BJ (cell line): ENCODE measurements at places on chromosomes 4 and X. TPM values are rescaled to one million over a fixed set of nuclear protein-coding genes. Genes with fewer than 3 reads are reported as not detected.
A peak's percentile ranks its signal among the peaks of the same experiment; 100 is the strongest.

DNA sequence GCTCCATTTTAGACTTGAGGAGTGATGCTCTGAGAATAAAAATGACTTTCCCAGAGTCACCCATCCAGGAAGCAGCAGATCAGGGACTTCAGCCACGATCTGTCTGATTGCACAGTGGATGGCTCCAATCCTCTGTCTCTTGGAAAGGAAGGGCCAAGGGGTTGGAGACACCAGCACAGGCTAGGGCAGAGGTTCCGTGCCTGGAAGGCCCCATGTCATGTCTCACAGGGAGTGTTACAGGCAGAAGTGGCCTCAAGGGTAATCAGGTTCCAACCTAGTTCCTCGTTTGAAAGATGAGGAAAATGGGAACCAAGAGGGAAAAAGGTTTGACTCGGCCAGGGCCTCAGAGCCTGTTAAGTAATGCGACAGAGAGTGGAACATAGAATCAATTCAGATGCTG is 160.0 kb downstream of the EFNB1 start:
- no peak for DNase-seq

DNA sequence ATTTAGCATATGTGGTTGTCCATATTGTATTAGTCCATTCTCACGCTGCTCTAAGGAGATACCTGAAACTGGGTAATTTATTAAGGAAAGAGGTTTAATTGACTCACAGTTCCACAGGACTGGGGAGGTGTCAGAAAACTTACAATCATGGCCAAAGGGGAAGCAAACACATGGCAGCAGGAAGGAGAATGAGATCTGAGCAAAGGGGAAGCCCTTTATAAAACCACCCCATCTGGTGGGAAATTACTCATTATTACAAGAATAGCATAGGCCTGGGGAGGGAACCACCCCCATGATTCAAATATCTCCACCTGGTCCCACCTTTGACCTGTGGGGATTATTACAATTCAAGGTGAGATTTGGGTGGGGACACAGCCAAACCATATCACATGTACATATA is 122.6 kb upstream of the ANK2 start:
- DNase-seq, result no peak

Gene VSIG4
- polyA plus RNA-seq, result not detected in 2 replicates

DNA sequence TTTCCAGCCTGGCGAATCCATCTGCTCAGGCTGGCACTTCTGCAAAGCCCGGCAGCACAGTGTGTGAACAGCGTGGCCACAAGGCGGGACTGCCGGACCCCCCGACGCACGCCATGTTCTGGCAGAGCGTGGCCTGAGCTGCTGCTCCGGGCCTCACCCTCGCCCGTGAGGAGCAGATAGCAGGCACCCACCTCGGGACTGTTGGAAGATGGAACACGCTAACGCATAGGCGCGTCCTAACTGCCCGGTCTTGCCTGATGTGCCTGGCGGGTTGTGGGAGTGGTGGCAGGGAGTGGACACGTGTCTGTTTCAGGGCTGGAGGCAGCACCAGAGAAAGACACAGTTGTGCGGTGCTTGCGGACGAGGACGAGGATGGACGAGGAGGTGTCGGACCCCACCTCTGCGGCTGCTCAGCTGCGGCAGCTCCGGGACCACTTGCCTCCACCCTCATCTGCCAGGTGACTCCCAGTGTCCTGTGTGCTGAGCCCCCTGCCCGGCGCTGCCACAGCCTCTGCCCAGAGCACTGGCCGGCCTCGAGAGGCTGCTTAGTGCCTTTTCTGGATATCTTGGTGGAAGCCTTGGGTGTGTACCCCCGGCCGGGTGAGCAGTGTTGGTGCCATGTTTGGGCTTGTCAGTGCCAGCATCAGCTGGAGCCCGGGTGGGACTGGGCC is 28.2 kb downstream of the UVSSA start:
- DNase-seq, result no peak

GRCh38 chr4:93018806-93019205 is 715.0 kb downstream of the GRID2 start:
- no peak for DNase-seq

DNA sequence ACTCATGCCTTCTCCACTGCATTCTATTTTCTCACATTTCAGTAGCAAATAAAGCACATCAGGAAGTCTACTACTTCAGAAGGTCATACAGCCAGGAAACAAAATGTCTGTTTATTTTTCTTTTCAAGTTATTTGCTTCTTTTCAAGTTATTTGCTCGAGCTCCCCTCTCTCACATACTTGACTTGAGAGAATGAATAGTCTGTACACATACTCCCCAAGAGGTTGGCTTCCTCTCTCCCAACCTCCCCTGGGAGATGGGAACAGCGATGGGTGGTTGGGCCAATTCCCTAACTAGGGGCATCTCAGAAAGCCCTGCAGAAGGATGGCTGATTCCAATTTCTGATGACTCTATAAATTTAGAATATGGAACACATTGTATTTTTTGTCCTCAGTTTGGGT is 64.7 kb upstream of the PTPN13 start:
- no peak for DNase-seq

DNA sequence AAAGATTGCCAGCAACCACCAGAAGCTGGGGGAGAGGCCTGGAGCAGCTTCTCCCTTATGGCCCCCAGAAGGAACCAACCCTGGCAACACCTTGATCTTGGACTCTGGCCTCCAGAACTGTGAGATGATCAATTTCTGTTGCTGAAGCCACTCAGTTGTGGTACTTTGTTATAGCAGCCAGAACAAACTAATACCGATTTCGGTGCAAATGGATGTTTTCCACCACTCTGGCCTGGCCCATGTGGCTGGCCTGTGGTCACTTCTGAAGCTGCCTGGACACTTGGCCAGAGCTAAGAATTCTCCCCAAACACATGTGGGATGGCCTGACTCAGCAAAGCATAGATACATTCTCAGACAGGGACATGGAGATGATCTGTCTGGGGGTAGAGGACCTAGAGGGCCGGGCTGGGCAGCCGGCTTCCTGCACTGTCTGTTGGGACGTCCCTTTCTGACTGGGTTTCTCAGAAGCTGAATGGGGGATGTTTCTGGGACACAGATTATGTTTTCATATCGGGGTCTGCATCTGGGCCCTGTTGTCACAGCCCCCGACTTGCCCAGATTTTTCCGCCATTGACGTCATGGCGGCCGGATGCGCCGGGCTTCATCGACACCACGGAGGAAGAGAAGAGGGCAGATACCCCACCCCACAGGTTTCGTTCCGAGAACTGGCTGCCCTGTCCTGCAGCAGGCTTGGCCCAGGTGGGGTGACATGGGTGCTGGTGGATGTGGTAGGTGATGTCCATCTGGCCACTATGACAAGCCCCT is 4.1 kb downstream of the FOXP3 start:
- DNase-seq, result no peak

DNA sequence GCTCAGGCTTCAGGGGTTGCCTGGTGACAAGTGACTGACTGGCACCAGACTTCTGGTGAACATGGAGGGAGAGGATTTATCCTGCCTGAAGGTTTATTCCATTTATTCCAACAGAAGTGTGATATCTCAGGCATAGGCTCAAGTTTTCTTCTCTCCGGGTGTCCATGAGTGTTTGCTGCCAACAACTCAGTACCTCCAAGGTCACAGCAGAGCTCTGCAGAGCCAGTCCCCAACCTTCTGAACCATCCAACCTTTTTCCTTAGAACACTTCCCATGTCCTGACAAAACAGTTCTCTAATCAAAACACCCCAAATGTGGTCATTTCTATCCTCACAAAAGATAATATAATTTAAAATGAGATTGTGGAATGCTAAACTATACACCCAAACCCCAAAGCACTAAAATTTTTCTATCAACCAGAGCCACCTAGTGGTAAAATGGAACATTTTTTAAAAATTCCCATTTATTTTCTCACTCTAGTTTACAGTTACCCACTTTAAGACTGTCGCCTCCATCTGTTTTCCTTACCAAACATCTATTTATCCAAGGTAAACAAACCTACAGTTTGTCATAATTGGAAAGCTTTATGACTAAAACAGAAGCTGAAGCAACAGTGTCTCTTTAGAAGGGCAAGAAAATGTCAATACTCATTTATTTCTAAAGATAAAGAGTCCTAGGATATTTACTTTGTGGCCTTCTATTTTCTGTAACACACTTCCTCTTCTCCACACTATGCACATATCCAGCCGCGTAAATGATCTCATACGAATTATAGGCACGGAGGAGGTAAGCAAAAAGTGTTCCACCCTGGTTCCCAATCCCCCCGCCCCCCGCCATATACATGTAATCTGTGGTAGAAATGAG is 39.5 kb downstream of the TMEM154 start:
- DNase-seq, result no peak

DNA sequence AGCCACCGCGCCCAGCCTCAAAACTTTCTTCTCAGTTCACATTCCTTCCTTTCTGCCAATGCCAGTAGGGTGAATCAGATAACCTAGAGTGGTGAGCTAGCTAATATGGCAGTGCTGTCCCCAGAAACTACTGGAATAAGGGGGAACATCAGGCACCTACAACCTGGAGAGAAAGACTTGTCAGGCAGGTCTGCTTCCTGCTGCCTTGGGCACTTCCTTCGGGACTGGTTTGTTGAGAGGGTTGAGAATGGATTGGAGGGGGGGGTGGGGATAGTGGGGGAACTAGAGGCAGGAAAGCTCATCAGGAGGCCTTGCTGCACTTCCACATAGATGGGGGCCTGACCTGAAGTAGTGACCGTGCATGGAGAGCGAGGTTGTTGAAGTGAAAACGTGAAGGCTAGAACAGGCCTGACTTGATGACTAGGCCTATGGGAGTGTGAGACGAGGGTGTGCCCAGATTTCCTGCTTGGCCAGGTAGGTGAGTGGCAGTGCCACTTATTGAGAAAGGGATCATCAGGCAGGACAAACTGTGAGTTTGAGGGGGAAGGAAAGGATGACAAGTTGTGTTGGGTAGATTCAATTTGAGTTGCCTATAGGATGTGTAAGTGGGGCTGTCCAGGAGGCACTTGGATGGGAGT is 33.4 kb downstream of the SLC25A5 start:
- no peak for DNase-seq

DNA sequence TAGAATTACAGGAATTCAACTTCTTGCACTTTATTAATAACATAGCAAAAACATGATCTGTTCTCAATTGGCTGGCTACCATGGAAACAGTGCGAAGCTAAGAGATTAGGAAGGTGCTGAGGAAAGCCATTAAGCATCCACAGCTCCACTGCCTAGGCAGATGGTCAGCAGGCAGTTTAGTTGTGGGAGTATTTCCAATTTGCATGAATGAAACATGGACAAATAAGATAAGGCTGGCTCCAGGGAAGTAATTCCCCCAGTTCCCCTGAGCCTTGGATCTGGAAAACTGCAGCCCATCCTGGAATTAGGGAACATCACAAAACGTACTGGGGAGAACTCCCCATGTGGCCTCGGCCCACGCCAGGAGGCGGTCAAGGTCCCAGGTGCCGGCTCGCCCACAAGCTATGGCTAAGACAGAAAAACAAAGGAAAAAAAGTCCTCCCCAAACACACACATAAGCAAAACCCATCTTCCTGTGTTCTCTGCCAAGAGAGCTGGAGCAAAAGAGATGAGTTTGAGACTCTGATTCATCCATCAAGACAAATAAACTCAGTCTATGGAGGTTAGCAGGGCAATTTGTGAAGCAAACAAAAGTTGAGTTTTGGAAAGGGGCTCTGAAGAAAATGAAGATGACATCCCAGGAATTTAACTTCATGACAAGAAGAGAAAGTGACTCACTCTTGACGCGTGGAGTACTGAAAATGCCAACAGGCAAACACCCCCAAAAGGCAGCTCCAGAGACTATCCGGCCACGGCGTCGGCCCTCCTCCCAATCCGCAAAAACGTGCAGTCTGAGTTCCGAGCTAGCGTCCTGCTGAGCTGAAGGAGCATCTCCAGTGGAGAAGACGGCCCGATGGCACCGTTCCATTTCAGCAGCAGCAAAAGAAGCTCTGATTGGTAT is 45.1 kb downstream of the IGFBP7 start:
- DNase-seq, result peak; percentile 73

Gene HSFX1
- polyA plus RNA-seq, result 0.12 and 0.25 TPM in 2 replicates
